ENCODE measurements at places on chromosomes 4 and X. TPM values are rescaled to one million over a fixed set of nuclear protein-coding genes. Genes with fewer than 3 reads are reported as not detected.

The HGFAC gene
- total RNA-seq = 0.28 TPM

The AKAP14 gene
- total RNA-seq = not detected

The MND1 gene
- 13.4 TPM for total RNA-seq

The DDX53 gene
- total RNA-seq = not detected

The PHEX gene
- 0.42 TPM for total RNA-seq

The NEIL3 gene
- 8.4 TPM for total RNA-seq

The RHOH gene
- total RNA-seq = 0.18 TPM

The ADH1C gene
- not detected for total RNA-seq

The OTC gene
- not detected for total RNA-seq

The RPS6KA6 gene
- 5.4 TPM for total RNA-seq
